ENCODE measurements at places on chromosomes 16 and 17.

- DNase-seq: no peak
Observed at GRCh38 chr17:32345951-32346600, 3.9 kb upstream of the ZNF207 start.

DNA sequence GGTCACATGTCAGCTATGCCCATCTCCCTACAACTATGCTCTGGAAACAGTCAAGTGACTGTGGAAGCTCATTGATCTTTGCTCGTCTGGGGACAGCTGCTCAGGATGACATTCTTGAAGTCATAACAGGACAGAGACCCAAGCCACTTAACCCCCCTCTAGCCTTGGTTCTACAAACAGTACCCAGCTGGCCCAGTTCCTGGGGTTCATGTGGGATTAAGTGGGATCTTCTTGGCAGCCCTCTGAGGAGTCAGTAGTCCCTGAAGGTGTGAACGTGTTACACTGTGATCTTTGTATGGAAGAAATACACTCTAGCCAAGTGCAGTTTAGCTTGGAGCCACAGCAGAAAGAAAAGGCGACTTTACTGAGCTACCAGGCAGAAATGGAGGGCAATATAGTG, 25.8 kb downstream of the UBN1 start:
- no peak for DNase-seq

- no peak for DNase-seq
Observed at GRCh38 chr17:39787743-39788484, 50.2 kb downstream of the GRB7 start.

DNA sequence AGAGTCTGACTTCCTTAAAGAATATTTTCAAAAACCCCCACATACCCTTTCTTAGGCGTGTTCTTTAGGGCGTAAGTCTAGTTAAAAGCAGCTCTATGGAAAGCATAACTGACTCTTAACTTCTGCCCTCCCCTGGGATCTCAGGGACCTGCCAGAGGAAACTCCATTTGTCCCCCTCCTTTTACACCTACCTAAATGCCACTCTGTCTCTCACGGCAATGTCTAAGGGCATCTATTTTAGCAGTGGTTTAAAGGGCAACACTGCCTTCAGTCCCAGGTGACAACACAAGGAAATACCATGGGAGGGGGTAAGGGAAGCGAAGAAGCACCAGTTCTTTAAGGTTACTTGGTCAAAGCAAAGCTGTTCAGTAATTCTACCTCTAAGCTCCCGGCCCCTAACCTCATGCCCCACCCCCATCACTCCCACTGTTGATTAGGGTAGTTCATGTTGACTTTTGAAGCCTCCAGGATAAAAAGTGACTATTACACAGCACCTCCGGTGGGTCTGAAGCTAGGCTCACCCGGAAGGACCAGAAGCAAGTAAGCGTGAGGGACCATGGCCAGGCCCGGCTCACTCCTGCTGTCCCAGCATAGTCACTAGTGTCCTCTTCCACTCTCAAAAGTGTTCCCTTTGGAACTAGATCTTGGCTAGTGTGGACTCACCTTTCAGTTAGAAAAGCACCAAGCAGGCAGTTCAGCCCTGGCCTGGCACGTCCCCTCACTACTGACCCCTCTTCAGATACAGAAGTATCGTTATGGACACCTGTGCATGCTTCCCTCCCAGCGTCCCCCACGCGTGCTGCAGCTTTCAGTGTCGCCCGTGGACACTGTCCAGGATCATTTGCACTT, 47.1 kb downstream of the CYTH1 start:
- no peak for DNase-seq

GRCh38 chr17:42681976-42682721, at the start of gene CNTNAP1:
TSS of gene CNTNAP1 (plus strand) at chr17:42682531. CDS start at chr17:42682830, 299 bp downstream.
- peak; percentile 70 for DNase-seq

DNA sequence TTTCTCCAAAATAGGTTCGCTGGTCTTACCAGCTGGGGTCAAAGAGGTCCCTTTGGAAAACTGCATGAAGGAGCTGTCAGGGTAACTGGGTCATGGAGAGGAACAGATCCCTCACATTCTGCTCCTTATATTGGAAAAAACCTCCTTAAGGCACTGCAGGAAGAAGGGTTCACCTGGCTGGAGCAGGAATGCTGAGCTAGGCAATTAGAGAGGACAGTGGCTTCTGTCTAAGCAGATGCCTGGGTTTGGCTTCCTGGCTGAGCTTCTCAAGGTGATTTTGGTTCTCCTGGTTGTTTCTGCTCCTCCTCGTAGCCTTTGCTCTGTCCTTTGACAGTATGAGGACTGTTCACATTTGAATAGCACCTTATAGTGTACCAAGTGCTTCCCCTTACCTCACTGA, 19.6 kb downstream of the ITGB3 start:
- DNase-seq: no peak

DNA sequence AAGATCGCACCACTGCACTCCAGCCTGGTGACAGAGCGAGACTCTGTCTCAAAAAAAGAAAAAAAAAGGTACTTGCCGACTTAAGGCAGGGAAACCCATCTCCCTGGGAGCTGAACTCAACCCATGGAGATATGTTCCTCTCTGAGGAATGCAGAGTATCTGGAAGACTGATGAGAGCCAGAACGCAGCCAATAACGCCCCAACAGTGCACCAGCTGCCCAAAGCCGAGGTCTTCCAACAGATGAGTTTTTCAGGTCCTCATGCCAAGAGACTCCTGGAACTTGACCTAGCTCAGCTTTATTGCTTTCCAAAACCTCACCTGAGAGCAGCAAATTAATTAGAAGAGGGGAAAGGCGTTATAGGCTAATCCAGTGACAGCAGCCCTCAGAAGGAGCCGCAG, 9.4 kb downstream of the ELAC2 start:
- DNase-seq: no peak

DNA sequence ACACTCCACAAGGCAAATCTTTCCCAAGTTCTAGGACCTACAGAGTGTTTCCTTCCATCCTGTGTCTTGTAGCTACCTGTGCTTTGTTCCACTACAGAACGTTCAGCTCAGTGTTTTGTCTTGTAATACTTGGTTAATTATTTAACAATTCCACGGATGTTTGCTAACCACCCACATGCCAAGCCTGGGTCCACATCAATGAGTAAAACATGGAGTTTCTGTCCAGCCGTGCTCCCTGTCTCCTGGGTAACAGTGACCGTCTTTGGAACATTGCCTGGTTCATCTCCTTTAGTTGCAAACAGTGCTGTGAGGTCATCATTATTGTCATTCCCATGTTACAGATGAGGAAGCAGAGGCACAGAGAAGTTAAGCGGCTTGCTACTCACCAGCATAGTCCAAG, 41.3 kb downstream of the IRF8 start:
- no peak for DNase-seq

GRCh38 chr17:628089-628941, 86.3 kb downstream of the VPS53 start:
- no peak for DNase-seq

- no peak for DNase-seq
Observed at GRCh38 chr16:69513180-69513966, 52.4 kb upstream of the NFAT5 start.

DNA sequence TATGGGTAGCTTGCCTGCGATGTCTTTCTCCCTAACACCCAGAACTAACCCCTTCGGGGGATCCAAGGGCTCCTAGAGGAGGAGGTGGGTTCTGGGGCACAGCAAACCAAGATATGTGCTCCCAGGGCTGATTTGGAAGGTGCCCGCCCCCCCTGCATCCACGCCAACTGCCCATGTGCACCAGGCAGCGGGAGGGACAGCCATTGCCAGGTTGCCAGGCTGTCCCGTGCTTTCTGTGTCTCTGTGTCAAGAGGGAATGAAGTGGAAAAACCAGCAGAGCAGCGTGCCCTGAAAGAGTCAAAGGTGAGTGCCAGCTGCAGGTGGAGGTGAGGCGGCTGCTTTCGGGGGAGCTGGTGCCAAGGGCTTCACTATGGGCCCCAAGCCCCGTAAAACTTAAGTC, 6.4 kb downstream of the TEKT5 start:
- DNase-seq: no peak

GRCh38 chr16:83733301-83733700, 74.5 kb upstream of the HSBP1 start:
- DNase-seq: no peak

DNA sequence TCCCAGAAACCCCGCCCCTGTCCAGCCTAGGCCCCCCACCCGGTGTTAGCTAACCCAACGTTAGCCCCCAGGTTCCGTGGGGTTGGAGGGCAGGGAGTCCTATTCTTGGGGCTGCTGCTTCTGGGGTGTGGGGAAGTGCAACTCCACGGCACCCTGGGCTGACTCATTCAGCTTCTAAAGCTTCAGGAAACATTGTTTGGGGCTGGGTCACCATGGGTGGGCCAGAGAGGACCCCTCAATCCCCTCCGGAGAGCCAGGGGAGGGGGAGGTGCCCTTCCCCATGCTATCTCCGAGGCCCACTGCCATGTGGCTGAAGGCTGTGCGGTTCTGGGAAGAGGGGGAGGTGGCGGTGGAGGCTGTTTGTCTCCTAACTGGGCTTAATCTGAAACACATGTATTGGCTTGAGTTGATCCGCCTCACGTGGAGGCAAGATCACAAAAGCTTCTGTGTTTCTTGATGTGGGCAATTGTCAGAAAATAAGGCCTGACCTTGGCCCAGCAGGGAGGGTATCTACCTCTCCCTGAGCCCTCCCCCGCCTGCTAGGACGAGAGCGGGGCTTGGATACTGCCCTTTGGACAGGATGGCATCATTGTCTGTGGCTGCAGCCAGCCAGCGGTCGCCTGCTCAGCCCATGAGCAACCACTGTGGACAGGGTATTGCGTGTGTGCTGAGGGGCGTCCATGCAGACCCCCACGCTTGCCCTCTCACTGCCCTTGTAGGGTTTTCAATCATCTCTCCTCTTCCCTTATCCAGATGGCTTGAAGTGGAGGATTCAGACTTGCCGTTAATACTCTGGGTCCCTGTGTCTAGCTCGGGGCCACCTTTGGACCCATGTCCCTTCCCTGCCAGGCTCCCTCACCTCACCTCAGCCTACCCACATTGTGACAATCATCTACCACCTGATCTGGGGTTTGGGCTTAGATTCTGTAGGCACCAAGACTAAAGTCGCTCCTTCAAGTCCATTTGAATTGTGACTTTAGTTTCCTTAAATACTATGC, 1.3 kb downstream of the SERPINF1 start:
- DNase-seq: peak; percentile 45

DNA sequence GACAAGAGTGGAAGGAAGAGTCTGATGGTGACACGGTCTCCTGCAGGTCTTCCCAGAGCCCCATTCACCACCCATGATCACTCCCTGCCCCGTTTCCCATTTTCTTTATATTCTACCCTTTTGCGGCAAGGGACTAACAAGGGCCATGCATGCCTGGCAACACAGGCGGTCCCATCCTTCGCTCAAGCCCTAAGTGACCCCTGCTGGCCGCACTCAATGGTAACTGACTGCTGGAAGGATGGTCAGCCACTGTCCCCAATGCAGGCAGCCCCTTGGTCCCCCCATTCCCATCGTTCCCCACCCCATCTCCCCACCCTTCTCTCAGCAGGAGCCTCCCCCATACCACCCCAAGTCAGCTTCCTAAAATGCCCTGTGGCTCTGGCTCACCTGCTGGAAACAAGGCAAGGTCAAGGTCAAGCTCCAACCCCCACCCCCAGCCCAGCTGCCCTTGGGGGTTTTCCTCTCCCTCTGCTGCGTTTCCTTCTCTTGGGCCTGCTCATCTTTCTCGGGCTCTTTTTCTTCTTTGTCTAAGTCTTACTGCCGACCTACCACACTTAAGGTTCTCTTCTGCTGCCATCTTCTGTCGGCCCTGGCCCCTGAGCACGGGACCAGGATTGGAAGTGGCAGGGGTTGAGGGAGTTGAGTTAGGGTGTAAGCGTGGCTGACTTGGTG, 116.0 kb downstream of the RPTOR start:
- no peak for DNase-seq

DNA sequence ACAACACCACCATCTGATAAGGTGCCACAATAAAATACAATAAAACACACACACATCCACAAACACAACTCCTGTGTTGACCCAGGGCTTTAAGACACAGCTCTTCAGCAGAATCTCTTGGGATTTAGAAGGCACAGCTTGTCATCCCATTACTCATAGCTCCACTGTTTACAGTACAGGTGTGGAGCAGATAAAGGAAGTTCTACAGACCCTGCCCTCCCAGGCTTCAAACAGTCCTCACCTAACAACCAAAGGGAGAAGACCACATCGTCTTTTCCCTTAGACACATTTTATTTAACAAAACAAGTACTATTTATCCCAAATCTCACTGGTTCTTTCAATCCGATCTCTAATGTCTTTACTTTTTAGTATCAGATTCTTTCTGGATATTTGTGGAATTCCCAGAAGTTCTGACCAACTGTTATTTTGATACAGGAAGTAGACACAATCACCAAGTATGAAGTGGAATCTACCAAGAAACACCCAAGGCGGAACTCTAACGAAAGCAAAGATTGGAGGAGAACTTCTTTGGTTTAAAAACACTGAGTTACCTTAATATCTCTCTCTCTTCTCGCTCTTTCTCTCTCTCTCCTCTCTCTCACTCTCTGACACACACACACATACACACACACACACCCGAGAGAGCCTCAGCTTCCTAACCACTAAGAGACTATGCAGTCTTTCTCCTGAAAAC, 46.1 kb downstream of the CYTH1 start:
- DNase-seq: no peak

DNA sequence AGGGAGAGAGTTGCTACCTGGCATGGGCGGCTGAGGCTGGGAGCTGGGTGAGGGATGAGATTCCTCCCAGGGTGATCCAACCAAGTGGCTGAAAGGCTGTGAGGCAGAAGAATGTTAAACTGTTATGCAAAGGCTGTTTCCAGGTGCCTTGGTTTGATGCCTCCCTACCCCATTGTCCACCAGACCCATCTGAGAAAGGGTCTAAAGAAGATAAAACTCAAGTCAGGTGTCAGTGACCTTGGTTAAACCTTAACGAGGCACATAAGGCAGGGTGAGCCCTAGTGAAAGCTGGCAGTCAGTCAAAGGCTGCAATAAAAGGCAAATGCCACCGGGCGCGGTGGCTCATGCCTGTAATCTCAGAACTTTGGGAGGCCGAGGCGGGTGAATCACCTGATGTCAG, 23.8 kb downstream of the LDHD start:
- no peak for DNase-seq

GRCh38 chr16:53495325-53495724, 7.7 kb downstream of the AKTIP start:
- DNase-seq: no peak

- DNase-seq: no peak
Observed at GRCh38 chr17:75088465-75089417, 987 bp downstream of the SLC16A5 start.

- no peak for DNase-seq
Observed at GRCh38 chr16:336269-336668, 16.3 kb downstream of the AXIN1 start.

DNA sequence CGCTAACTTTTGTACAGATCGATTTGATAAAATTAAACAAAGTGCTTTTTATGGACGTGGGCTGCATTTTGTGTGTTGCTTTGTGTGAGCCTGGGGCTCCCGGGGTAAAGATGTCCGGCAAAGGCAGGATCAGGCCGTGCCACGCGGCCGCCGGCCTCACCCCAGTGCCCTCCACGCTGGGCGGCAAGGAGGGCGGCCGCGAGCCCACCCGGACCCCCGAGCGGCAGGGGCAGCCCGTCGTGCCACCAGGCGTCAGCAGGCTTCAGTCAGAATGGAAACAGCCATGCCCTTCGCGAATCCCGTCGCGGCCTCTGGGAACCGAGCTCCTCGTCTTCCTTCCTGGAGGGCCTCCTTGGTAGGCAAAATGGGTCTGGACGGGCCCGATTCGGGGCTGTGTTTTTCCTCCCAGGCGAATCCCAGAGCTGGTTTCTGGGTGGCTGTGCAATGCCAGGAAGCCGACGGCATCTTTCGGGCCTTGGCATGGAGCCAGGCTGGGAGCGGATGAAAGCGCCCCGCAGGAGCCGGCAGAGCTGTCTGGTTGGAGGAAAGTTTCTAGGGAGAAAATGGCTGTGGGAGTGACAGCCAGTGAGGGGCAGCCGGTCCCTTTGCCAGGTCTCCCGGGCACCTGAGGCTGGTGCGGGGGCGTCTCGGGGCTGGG, 5.5 kb downstream of the SOX8 start:
- DNase-seq: no peak
